ENCODE measurements at places on chromosomes 6 and 20.

DNA sequence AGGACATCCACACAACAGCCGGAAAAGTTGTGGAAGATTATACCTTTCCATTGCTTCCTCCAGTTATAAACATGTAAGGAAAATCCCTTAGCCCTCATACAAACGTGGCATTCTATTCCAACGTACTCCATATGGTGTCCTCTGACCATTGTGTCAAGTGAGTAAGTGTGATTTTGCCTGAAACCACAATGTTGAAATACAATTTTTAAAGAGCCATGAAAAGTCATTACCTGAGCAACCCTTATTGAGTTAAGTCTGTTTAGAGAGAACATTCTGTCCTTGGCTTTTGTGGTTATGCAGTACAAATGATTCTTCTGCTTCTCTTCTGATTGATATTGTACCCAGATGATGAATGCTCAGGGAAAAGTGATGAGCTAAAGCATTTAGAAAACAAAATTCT is 530.1 kb downstream of the HAO1 start:
- DNase-seq, result no peak

DNA sequence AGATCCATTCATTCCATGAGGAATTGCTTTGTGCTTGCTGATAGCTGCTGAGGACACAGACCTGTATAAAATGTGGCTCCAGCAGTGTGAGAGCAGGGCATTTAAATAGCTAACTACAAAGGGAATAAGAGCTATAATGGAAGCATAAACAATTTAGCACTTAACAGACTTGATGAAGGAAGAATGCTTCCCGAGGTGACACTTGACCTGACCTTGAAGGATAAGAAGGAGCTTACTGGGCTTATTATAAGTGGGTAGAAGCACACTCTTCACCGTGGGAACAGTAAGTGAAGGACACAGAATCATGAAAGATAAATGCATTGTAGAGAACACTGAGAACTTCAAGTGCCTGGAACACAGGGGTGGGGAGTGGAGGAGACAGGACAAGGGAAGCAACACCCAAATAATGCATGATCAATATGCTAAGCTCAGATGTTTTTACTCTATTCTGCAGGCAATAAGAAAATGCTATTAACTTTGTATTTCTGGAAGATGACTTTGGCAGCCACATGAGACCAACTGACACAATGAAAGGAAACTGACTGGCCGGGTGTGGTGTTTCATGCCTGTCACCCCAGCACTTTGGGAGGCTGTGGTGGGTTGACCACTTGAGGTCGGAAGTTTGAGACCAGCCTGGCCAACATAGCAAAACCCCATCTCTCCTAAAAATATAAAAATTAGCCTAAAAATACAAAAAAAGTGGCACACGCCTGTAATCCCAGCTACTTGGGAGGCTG is 84.2 kb downstream of the EPB41L2 start:
- DNase-seq, result no peak

GRCh38 chr6:166671434-166672081 is 44.5 kb upstream of the RPS6KA2 start:
- DNase-seq, result no peak

DNA sequence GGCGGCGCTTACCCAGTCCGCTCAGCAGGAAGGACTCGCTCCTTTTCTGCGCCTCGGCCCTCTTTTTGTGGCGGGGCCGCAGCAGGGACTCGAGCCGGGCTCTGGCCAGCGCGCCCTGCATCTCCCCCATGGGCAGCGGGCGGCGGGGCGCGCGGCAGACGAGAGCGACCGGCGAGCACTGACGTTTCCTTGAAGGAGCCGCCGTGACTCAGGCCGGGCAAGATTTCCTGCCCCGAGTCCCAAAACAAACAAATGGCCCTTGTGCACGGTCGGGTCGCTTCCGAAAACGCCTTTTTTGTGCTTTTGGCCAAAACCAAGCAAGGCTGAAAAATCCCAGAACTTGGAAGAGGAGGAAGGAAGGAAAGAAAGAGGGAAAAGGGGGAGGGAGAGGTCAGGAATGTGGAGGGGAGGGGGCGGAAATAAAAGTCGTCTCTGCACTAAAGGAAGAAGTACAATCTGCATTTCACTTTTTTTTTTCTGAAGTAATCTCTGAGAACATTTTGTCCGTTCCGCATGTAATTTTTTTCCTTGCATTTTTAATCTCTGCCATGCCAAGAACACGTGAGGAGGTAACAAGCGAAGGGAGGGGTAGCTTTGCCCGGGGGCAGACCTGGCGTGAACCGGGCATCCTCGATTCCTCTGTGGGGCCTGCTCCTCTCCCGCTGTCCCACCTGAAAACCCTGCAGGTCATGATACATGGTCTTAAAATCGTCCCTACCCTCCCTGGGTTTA is 123.3 kb upstream of the SLC2A12 start:
- no peak for DNase-seq

DNA sequence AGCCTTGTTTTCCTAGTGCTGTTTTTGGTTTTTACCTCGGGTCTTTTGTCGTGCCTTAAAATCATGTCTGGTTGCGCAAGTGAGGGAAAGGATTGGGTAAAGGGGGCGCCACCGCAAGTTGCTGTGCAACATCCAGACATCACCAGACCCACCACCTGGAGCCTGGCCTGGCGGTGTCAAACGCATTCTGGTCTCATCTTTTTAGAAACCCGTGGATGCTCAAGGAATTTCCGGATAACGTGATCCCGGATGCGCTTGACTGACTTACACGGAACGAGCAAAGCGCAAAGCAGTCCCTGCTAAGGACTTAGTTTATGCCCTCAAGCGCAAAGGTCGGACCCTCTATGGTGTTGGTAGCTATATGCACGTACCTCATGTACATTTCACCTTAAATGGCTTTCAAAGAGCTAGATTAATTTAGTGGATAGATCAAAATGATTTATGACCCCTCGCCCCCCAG is 105.2 kb downstream of the OR2B2 start:
- no peak for DNase-seq

DNA sequence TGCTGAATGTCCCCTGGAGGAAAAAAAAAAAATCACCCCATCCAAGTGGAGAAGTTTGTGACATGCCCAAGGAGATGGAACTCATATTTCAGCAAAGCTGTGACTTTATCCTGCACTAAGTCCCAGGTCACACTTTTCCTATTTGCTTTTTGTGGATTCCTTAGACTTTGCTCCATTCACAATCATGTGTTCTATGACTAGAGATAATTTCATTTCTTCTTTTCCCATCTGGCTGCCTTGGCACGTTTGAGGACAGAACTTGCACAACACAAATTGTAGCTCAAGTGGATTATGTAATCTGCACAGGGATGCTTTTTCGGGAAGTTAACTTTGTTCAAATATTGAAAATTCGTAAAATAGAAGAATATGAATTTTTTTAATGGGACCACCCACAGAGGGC is 100.7 kb upstream of the PTPN1 start:
- no peak for DNase-seq

- DNase-seq, result peak; percentile 72
Measured at GRCh38 chr20:51318058-51318949, 224.2 kb downstream of the NFATC2 start.

DNA sequence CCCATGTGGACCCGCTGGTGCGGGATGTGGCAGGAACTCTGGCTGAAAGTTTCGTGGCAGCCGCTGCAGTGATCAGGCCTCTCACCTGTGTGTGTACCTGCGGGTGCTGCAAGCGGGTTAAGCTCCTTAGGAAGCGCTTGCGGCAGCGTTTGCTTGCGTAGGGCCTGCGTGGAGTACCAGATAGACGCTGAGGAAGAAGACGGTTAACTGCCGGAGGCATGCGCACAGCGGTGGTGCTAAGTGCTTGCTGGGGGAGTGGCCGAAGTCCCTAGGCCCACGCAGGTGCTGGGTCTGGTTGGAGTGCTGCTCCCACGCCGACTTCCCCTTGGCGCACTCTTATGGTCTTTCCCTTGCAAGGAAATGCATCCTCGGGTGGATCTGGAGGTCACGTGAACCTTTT is 23.0 kb downstream of the ZSCAN31 start:
- no peak for DNase-seq

GRCh38 chr6:30705620-30706019 is 11.5 kb downstream of the MDC1 start:
- DNase-seq, result no peak
